ENCODE measurements at places on chromosomes 3 and 15.

DNA sequence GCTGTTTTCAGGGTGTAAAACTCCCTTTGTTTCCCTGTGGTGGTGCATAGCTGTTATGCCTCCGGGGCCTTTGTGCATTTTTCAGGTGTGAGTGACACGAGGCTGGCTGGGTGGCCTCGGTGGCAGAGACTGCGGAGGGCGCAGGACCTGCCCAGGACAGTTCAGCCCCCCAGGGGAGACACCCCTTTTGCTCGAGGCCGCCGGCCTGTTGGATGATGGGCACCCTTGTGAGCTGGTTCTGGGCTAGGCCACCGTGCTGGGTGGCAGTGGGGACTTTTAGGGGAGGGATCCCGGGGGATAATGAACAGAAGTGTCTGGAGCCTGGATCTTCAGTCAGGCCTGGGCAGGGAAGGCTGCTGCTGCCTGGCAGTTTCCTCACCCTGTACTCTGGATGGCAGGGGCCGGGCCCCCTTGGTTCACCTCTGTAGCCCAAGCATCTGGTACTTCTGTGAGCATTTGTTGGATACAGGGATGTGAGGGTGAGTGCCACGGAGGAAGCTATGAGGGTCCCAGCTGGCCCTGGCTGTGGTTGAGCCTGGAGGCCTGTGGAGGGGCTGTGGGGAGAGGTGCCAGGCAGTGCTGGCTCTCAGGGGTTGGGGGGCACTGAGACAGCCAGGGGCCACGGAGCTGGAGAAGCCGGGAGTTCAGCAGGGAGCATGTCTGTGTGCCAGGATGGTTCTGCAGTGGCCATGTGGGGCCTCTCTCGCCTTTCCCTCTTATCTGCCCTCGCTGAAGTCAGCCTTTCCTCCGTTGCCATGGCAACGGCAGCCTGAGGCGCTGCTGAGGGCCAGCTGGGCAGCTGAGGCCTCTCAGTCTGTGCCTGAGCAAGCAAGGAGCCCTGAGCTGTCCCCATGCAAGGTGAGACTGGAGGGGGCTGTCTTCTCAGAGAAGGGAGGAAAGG lies 49.0 kb downstream of the KY start:
- no peak for DNase-seq

DNA sequence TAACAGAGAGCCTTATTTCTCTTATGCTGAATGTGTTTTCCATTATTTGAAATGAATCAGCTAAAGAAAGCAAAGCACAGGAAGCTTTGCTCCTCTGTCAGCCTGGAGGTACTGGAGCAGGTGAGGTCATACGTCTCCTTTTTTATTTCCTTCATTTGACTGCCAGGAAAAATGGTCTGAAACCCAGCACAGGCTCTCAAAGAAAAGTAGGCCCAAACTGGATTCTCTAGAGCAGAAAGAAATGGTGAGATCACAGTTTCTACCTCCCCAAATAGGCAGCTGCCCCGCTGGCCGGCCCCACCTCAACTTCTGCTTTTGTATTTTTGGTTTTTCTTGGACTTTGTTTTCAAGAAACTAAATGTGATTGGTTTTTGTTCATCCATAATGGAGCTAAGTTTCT lies 95.1 kb downstream of the RPL39L start:
- DNase-seq: no peak

DNA sequence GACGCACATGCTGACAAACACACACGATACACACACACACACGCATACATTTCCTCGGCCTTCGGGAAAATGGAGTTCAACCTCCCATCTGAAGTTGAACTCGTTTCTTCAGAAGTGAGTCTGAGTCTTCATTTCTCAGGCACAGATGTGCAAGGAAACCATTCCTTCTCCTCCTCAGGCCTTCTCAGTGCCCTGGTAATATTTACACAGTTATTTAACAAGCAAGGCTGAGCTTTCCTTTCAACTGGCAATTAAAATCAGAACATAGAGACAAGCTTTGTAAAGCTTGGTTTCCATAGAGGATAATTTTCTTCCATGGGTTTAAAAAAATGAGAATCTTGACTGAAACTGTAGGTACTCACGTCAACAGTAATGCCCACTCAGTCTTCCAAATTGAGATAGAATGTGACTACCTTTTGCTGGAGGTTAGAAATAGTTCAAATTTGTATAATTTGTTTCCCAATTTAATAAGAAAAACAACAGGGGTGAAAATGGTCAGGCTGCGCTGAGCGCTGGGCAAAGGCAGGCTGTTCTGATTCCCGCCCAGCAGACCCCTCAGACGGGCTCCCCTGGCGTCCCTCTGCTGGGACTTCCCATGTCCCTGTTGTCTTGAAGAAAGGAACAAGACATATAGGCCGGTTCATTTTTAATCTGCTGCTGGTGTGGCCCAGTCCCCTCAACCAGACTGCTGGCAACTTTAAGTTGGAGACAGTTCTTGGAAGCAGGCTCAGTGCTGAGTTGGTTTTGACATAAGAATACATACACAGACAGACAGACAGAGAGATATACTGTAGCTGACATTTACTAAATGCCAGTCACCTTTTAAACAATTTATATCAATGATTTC lies 174.3 kb downstream of the XXYLT1 start:
- no peak for DNase-seq

DNA sequence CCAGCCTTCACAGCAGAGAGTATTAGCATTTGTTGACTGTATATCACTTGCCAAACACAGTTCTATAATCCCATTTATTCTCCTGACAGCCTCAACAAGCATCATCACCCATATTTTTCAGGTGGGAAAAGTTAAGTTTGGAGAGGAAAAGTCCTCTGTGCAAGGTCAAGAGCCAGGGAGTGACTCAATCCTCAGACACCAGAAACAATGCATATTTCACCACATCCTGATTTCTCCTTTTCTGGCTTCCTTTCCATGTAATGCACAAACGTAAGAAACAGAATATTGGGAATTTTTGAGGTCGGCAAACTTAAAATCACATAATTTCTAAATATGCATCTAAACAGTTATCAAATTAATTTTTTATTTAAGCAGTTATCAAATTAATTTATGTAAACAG lies 116.0 kb upstream of the GADL1 start:
- DNase-seq: no peak

GRCh38 chr15:65884511-65884910 lies 15.2 kb downstream of the RAB11A start:
- no peak for DNase-seq

GRCh38 chr15:93089727-93090305 lies 805 bp upstream of the RGMA start:
- no peak for DNase-seq

- DNase-seq: no peak
Measured at GRCh38 chr3:50620820-50621219, 3.9 kb downstream of the MAPKAPK3 start.

DNA sequence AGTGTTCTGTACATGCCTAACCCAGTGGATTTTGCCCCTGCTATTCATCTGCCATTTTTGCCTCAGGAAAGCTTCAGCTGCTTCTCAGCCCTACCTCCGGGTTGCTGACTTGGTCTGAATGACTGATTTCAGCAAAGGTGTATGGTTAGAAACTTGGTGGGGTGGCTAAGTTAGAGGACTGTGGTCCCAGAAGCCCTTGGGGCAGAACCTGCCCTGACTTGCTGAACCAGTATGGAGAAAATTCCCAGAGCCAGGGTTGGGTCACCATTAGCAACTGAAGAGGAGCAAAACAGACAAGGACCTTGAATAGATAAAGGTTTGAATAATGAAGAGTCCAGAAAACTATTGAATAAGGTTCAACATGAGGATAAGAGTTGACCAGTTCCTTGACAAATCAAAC lies 6.1 kb upstream of the WWTR1 start:
- DNase-seq: no peak

GRCh38 chr3:147652651-147653366 lies 243.6 kb downstream of the ZIC1 start:
- no peak for DNase-seq

- DNase-seq: no peak
Measured at GRCh38 chr3:17799312-17799711, 56.9 kb upstream of the TBC1D5 start.

- no peak for DNase-seq
Measured at GRCh38 chr3:133213937-133214336, 175.7 kb downstream of the TMEM108 start.

GRCh38 chr15:39720621-39721611 lies 61.7 kb downstream of the FSIP1 start:
- DNase-seq: no peak

- no peak for DNase-seq
Measured at GRCh38 chr15:58734859-58735258, 14.6 kb downstream of the ADAM10 start.

- no peak for DNase-seq
Measured at GRCh38 chr3:77354958-77355357, 315.1 kb downstream of the ROBO2 start.

DNA sequence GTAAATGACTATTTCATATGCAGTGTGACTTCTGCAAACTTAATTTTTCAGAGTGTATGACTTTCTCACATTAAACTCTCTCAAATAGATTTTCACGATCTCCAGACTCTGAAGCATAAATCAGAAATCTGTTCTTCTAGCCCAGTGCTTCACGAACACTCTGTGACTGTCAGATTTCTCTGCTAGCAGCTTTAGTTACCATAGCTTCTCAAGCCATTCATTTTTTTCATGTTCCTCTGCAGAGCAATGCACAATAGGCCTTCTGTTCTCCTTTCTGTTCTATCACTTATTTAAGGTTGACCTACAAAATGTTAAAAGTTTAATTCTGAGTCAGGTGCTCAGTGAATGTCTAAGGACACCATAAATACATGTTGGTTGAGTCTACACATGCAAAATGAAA lies 1102.2 kb downstream of the TUSC7 start:
- DNase-seq: no peak

DNA sequence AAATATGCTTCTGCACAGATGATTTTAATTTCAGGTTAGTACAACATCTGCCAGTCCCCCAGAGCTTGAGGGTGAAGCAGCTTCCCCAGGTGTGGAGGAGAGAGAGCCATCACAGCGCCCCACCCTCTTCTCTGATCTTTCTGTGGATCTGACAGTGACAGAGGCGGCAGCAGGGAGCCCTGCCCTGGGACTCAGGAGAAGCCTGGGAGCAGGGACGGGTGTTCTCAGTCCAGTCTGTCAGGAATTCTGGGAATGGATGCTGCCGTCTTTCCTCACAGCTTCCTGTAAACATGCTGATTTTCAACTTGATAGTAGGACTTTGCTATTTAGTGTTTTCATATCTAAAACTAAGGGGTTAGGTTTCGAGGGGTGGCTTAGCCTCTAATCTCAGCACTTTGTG lies 11.4 kb upstream of the RAB8B start:
- no peak for DNase-seq

DNA sequence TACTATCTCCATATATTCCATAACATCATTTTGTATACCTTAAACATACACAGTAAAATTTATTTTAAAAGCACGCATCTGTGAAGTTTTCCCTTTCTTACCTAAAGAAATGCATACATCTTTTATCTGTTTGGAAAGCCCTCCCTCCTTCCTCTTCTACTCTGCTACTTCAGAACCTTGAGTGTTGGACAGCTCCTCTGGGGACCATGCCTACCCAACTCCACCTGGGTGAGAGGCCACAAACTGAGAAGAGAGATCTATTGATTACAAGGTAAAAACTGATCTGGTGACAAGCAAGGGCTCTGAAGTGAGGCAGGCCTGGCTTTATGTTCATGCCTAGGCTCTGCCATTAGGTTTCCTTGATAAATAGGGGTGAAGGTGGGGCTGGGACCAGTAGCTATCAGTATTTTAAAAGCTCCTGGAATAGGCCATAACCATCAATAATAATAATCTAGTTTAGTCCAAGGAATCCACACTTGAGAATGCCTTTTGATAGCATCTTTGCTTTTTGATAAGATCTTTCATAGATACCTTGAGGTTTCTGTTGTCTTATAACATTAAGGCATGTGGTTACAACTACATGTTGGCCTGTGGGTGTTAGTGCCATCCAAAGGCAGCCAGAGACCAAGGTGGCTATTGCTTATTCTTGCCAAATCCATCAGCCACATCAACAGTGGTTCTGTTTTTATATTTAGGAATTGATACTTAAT lies 148.8 kb downstream of the KCNMB2 start:
- no peak for DNase-seq

DNA sequence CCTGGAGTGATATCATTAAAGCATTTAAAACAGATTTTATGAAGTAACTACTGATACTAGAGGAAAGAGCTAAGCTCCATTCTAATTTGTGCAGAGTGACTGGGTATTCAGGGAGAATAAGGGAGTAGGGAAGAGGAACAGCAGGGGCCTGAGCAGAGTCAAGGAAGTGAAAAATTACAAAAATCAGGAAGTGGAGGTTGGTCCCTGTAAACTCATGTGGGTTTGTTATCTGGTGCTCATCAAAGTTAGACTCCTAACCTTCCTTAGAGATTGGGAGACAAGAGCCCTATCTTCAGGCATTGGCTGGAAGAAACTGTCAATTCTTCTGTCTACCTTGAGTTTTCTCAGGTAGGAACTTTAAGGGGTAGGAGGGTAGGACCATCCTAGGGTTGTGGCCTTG lies 82.5 kb downstream of the NEK11 start:
- DNase-seq: no peak

- DNase-seq: no peak
Measured at GRCh38 chr15:38150148-38150547, 102.5 kb upstream of the SPRED1 start.

GRCh38 chr3:141403576-141403975 lies 35.3 kb downstream of the ZBTB38 start:
- no peak for DNase-seq

DNA sequence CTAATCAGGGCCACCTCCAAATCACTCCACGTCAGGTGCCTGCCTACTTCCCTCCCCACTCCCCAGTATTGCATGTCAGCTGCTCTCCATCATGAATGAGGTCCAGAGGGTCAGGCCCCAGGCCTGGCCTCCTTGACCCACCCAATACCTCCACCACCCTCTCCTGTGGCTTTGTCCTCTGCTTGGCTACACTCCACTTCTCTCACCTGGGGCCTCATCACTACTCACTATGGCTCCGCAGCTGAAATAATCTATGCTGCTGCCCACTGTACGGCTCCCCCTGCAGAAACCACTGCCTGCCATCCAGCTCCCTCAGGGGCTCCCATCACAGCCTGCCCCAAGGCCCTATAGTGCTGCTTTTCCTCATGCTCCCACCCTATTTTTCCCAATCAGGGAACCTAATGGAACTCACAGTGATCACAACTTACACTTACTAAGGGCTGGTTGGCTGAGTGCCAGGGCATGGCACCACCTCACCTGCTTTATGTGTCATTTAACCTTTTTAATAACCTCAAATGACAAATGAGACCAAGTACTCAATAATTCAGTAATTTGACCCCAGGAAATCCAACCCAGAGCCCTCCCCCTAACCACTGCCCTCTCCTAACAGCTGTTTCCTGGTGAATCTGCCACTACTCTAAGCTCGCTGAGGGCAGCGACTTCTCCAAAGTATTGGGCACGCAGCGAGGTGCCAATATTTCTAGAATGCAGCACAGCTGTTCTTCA lies 2.3 kb downstream of the GORASP1 start:
- DNase-seq: no peak

Measured in stimulated activated CD8-positive, alpha-beta memory T cell treated with anti-CD3 and anti-CD28 coated beads, Interleukin-4, amount 100 ng/mL, for 1 hour (primary cell).